ENCODE measurements at places on chromosomes 5 and 9.

DNA sequence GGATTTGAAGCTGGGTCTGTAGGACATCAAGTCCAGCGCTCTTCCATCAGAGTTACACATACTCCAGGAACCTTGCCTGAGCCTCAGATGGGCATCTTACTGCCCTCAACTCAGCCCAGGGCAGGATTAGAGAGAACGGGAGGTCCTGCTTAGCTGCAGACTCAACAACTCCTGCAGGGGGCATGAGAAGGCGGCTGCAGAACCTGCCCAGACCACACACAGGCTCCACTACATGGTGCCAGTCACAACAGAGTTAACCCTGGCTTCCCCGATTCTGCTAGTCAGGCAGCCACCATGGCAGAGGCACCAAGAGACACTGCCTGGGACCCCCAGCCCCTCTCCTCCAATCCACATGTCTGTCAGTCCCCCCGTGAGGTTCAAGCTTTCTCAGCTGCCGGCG is 23.9 kb upstream of the CPLX2 start:
- peak; percentile 19 for DNase-seq

DNA sequence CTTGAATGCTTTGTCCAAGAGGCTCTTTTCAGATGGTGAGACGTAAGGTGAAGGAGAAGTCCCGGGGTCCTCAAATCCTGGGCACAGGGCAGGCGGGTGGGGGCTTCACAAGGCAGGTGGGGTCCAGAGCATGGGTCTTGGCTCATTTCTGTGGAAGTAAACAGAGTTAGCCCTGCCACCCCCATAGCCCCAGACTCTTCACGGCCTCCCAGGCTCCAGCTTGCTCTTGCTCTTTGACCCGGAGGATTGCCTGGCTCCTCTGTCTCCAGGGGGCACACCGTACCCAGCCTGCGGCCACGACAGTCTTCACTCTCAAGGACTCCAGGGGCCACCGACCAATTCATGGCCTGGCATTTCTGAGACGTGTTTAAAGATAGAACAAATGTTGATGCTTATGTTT is 28.8 kb upstream of the POMT1 start:
- no peak for DNase-seq

- no peak for DNase-seq
These were observed 111.5 kb upstream of the CCNH start for GRCh38 chr5:87524217-87524616.

GRCh38 chr5:134125039-134126015 is 10.8 kb downstream of the TCF7 start:
- DNase-seq: peak; percentile 96

GRCh38 chr5:128536254-128537220 is 1.5 kb downstream of the FBN2 start:
- peak; percentile 30 for DNase-seq

DNA sequence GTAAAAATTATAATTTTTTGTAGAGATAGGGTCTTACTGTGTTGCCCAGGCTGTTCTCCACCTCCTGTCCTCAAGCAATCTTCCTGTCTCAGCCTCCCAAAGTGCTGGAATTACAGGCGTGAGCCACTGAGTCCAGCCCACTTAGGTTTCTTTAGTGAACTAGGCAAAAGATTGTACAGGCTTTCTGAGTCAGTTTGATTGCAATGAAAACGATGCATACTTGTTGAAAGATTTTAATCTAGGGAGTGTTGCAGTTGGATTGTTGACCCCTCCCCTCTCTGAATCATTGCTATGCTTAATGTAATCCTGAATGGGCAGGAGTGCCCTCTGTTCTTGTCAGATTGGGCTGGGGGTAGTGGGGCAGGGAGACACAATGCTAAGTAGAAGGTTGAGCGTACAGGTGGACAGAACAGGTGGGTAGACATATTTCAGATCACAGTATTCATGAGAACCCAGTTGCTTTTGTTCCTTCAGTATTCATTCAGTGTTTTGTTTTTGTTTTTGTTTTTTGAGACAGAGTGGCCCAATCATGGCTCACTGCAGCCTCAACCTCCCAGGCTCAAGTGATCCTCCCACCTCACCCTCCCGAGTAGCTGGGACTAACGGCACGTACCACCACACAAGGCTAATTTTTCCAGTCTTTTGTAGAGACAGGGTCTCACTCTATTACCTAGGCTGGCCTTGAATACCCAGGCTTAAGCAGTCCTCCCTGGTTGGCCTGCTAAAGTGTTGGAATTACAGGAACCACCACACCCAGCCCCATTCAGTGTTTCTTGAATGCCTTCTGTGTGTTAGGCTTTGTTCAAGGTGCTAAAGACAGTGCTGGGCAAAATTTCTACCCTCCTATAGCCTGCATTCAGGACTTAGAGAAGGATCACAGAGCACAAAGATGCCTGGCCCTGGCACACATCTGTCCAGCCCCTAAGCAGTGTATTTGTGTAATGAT is 70.1 kb downstream of the KIAA1958 start:
- DNase-seq: peak; percentile 75

Measured in IMR-90 (cell line).